ENCODE measurements at places on chromosomes 1 and 21.

DNA sequence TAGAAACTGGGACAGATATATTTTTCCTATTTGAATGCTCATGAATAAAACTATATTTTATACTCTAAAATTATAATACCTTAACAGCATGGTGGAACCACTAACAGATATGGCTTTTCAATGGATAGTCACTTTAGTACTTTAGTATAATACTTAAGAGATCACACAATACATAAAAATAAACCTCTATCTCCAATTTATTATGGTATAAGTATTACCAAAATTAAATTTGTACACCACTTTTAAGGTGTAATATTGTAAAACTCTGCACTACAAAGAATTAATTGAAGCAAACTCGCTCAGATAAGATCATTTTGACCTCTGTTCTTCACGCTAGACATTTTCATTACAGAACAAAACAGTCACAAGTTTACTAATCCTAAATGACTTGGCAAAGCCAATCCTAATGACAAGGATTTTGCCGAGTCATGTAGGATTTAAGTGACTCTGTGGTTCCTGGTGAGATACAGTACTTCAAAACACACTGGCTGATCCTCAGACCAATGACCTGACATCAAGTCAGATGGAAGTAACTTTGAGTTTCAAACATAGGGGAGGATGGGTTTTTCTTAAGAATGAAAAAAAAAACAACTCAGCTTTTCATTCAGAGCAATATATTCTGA is 200.6 kb downstream of the SMYD3 start:
- no peak for DNase-seq

GRCh38 chr1:157137408-157138219 is 581 bp downstream of the ETV3 start:
- no peak for DNase-seq

- no peak for DNase-seq
Measured at GRCh38 chr1:222093518-222093917, 351.6 kb upstream of the DUSP10 start.

DNA sequence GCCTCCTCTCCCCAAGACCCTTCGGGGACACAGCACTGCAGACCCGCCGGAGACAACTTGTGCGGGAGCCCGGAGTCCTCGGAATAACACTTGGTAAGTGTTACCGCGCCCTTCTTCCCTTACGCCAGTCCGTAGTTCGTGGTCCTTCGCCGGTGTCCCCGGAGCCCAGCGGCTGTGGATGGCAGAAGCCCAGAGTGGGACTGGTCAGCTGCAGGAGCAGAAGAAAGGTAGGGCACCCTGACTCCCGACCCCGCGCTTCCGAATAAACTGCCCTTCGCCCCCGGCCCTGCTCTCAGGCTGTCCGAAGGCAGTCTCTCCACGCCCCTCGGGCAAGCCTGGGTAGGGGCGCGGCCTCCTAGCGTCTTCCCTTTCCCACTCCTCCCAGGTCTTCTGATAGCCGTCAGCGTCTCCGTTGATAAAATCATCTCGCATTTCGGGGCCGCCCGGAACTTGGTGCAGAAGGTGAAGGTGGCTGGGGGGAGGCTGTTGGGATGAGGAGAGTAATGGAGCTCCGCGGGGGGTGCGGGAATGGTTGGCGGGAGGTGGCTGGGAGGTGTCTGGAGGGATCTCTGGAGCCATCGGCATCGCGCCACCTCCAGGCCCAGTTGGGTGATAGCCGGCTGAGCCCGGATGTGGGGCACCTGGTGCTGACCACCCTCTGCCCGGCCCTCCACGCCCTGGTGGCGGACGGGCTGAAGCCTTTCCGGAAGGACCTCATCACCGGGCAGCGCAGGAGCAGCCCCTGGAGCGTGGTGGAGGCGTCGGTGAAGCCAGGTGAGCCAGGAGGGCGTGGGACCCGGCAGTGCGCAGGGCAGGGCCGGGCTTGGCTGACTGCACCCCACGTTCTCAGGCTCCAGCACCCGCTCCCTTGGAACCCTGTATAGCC is 4.3 kb downstream of the RUSC1 start:
- DNase-seq = no peak

DNA sequence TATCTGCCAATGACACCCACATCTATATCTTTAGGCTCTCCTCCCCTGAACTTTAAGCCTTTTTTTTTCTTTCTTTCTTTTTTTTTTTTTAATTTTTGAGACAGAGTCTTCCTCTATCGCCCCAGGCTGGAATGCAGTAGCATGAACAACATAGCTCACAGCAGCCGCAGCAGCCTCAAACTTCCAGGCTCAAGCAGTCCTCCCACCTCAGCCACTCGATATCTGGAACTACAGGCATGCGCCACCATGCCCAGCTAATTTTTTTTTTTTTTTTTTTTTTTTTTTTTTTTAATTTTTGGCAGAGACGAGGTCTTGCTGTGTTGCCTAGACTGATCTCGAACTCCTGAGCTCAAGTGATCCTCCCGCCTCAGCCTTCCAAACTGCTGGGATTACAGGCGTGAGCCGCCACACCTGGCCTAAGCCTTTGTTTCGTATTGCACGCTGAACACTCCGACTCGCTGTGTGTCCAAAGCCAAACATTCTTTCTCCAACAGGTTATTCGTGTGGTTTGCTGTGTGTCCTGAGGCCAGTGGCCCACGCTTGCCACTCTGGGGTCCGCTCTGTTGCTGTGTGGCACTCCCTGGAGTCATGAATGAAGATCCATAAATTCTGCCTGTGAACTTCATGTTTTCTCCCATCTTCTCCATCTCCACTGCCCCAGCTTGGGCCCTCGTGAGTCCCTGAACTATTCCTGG is 119.4 kb downstream of the CAMTA1 start:
- no peak for DNase-seq

DNA sequence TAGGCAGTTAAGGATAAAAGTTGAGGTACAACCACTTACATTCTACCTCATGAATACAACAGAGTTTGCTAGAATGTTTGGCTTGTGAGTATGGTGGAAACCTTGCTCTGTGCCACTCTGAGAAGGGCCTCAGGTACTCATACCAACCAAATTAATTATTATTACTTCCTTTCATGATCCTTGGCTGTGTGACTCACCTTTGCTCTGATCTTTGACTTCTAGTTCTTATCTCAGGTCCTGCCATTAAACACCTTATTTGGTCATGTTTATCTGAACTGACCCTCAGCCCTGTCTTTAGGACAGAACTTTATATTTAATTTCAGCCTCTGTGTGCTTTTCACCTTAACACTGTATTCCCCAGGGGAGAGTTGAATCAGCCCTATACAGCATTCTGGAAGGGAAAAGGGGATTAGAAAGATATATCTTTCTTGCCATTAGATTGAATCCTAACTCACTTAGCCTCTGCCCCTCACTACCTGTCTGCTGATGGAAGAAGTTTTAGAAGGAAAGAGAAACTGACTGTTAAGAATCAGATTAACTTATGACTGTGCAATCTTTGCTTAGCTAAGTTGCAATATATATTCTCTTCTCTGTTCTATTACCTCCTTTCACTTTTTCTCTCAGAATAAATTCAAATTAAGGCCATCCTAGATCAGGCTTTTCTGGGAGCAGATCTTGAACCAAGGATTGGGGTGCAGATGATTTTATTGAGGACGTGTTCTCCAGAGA is 260.4 kb upstream of the DPYD start:
- no peak for DNase-seq

DNA sequence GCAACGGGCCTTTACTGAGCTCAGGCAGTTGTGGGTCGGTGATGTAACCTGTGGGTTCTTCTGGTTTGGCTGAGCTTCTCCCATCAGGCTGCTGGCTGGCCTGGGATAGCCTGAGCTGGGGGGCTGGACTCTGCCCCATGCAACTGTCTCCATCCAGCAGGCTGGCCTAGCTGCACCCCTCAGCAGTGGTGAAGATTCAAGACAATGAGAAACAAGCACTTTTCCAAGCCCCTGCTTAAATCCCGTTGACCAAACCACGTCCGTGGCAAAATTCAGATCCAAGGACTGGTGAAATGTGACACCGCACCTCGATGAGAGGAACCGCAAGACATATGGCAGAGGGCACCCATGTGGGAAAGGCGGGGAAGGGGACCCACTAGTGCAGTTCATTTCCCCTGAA is 25.6 kb downstream of the PRSS38 start:
- no peak for DNase-seq

GRCh38 chr1:39148942-39149341 is 55.6 kb upstream of the MACF1 start:
- no peak for DNase-seq

DNA sequence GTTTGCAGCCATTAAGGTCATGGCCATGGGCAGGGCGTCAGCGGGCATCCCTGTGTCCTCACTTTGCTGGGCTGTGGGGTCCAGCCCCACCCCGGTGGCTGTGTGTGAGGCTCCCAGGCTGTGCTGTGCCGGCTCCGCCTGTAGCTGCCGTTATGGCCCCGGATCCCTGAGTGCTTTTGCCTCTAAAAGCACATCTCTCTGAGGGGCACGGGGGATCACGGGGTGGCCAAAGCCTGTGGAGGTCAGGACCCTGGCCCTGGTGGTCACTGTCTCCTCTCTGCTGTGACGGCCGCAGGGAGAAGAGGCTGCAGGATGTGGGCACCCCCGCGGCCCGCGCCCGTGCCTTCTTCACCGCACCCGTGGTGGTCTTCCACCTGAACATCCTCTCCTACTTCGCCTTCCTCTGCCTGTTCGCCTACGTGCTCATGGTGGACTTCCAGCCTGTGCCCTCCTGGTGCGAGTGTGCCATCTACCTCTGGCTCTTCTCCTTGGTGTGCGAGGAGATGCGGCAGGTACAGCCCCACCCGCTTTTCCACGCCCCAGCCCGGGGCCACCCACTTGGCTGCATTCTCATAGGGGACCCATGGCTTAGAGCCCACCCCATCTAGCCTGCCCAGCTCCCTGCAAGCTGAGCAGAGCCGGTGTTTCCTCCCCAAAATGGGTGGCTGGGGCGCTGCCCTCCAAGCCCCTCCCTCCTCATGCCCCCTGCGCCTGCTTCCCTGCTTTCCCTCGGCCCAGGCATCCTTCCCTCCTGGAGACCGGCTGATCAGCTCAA is 48.2 kb downstream of the TRPM2 start:
- DNase-seq = no peak

GRCh38 chr1:41361495-41362356 is 492 bp downstream of the FOXO6 start:
- no peak for DNase-seq

GRCh38 chr1:42806171-42806570 is 10.8 kb upstream of the ERMAP start:
- no peak for DNase-seq

DNA sequence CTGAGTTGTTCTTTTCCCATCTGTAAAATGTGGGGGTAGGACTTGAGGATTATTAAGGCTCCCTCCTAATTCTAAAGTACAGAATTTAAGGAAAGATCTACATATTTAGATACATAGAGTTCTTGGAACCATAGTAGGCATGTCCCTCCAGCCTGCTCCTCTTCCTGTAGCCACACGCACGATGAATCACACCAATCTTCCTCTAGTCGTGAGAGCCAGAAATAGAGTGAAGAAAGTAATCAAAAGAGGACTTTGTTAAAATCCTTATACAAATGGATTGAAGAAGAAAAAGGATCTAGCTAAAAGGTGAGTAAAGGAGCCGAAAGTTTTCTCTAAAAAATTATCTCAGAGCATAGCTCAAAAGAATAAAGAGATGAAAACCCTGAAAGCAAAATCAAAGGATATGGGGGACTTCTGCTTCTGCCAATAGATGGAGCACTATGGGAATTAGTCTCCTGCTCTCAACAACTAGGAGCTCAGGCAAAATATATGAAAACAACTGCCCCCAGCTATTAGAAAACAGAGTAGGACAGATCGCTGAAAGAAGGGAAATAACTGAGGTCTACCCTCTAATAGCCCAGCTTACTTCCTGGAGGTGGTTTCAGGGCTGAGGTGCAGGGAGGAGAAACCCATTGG is 8.5 kb downstream of the C1orf141 start:
- DNase-seq = no peak

DNA sequence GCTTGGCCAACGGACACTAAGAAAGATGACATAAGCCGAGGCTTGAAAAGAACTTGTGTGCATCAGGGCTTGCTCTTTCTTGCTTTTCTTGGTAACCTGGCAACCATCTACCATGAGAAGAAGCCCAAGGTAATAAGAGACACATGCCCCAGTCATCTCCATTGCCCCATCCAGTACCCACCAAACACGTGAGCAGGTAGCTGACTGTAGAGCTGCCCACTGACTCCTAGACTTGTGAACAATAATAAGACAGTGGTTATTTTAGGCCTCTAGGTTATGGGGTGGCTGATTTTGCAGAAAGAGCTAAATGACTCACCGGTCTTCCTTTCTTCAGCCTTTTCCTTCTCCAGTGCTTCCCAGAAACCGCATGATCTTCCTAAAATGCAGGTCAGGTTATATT is 105.0 kb upstream of the JUN start:
- no peak for DNase-seq

- DNase-seq = no peak
Measured at GRCh38 chr1:29909962-29910361, 673.6 kb downstream of the PTPRU start.

GRCh38 chr1:2079396-2080085 is 29.3 kb downstream of the PRKCZ start:
- no peak for DNase-seq

GRCh38 chr1:147389532-147390184 is 147.2 kb downstream of the CHD1L start:
- DNase-seq = no peak

DNA sequence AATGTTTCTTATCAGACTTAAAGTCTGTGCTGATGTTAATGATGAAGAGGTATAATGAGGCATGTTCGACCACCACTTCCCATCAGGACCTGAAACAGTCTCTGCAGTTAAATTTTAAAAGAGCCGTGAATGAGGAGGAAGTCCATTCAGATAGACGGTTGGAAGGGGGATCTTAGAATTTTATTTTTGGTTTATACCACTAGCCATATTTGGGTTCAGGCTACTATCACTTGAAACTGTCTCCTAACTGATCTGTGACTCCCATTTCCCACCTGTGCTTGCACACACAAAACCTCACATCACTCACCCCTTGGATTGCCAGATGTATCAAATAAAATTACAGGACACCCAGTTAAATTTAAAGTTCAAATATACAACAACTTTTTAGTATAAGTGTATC is 9.9 kb upstream of the ANKRD13C start:
- no peak for DNase-seq

DNA sequence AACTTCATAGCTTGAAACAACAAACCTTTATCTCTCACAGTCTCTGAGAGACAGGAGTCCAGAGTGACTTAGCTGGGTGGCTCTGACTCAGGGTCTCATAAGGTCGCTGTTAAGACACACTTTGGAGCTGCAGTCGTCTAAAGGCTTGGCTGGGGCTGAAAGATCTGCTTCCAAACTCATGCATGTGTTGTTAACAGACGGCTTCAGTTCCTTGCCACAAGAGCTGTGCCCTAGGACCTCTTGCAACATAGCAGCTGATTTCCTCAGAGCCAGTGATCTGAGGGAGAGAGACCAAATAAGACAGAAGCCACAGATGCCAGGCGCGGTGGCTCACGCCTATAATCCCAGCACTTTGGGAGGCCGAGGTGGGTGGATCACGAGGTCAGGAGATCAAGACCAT is 176.8 kb downstream of the DISC1 start:
- no peak for DNase-seq

GRCh38 chr1:160200786-160201185 is 4.4 kb upstream of the PEA15 start:
- DNase-seq = no peak

Data from activated CD4-positive, alpha-beta T cell treated with anti-CD3 and anti-CD28 coated beads for 24 hours (primary cell).